ENCODE measurements at places on chromosomes 4 and X.
A peak's percentile ranks its signal among the peaks of the same experiment; 100 is the strongest.

DNA sequence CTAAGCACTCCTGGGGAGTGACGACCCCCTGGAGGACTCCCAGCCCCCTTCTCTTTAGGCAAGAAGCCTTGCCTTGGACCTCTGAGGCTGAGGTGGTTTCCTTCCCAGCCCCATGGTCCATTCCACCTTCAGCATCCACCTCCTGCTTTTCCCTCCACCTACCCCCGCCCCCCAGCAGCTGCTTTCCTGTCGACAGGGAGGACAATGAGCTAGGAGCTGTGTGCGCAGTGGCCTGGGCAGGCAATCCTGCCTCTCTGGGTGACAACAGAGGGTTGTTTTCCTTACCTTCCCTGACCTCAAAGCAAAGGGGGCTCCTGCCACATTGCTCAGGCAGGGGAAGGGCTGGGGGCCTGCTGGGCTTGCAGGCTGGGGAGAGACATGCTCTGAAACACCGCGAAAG, 123.5 kb downstream of the BCOR start:
- DNase-seq = no peak

- peak; percentile 87 for DNase-seq
Measured at GRCh38 chrX:70168238-70169188, 8.8 kb upstream of the DGAT2L6 start.

GRCh38 chr4:60683973-60684372, 516.2 kb upstream of the ADGRL3 start:
- DNase-seq = no peak

- no peak for DNase-seq
Measured at GRCh38 chrX:75181721-75182120, 25.6 kb upstream of the ABCB7 start.

DNA sequence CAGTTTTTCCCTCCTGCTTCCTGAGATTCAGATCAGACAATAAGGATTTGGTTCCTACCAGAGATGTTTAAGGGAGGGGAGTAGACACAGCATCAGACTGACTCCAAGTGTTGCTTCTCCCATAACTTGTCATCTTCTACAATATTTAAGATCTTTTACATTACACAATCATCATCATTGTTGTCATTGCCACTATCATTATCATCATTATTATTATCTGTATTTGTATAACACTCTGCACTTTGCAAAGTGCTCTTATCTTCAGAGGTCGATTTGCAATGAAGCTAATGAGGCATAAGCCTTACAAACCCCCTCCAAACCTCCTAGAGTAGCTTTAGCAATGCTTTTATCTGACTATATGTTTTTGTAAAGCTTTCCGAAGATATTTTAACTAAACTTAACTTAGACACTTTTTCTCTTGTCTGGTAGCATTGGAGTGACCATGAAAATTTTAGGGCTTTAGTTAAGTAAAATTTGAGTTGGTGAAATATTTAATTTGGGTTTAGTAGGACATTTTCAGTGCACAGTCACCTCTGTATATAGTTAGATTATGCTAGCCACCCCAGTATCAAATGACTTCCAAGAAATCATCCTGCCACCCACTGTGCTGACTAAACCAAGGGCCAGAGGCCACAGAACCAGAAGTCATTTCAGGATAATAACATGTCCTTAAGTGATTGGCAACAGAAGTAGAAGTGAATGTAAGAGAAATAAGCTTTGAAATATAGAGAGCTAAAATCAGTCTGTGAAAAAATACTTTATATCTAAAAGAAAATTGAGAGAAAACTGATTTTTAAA, 124.2 kb upstream of the NRK start:
- DNase-seq = no peak

- no peak for DNase-seq
Measured at GRCh38 chrX:8981723-8982122, 52.2 kb downstream of the FAM9B start.

- no peak for DNase-seq
Measured at GRCh38 chr4:85928775-85929591, 430.9 kb downstream of the MAPK10 start.

- DNase-seq = peak; percentile 23
Measured at GRCh38 chrX:153381684-153382532, 19.2 kb downstream of the PNMA6E start.

DNA sequence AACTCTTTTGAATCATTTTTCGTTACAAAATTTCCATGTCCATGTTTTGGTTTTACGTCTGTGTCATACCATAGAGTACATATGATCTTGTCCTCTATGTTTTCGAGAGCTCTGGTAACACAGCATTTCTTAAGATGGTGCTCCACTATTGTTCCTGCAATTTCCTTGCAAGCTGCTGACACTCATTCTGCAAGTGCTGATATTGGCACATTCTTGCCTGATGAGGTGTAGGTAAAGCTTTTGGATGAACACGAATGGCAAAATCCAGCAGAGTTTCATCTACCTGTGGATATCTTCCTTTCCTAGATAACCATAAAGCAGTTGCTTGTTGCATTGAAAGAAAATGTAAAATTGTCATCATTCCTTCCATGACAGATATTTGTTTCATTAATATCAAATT, 41.3 kb downstream of the MAGEB17 start:
- no peak for DNase-seq

DNA sequence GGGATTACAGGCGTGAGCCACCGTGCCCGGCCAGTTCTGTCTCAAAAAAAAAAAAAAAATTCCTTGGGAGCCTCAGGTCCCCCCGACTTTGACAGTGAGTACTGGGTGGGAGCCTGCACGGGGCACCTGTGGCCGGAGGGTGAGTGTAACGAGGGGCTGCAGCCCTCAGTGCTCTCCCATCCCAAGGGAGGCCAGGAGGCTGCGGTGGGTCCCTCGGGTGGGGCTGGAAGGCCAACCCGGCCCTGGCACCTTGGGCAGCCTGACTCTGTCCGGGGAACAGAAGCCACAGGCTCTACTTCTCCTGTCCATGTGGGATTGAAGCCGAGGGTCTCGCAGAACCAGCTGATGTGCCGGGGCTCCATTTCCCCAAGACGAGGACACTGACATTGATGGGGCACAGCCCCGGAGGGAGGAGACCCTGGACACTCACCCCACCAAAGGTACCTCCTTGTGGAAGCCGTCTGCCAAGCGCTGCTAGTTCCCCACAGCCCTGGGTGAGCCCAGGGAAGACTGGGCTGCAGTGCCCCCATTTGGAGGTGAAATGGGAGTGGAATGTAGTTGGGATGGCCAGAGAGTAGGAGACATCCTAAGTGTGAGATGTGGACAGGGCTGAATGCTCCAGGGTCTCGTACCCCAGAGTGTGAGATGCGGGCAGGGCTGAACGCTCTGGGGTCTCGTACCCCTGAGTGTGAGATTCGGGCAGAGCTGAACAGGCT, 2.3 kb upstream of the SLC26A1 start:
- DNase-seq = no peak

GRCh38 chr4:53497487-53498244, 93.6 kb downstream of the LNX1 start:
- peak; percentile 79 for DNase-seq

- peak; percentile 65 for DNase-seq
Measured at GRCh38 chr4:110487873-110488272, 11.9 kb downstream of the ENPEP start.

GRCh38 chrX:149568701-149569296, 18.5 kb downstream of the MAGEA9B start:
- DNase-seq = no peak

DNA sequence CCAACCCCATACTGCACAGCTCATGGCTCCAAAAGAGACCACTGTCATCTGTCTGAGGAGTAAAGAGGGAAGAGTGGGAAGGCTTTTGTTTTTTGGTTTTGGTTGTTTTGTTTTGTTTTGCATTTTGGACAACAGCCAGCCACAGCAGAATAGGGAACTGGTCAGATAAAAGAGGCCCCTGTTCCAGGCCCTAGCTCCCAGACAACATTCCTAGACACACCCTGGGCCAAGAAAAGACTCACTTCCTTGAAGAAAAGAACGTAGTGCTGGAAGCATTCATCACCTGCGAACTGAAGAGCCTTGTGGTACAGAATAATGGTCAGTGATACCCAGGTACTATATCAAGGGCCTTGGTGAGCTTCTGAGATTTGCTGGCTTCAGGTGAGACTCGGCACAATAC, 619.4 kb upstream of the SPANXN1 start:
- DNase-seq = no peak

- no peak for DNase-seq
Measured at GRCh38 chrX:10509397-10509796, 111.0 kb downstream of the MID1 start.

DNA sequence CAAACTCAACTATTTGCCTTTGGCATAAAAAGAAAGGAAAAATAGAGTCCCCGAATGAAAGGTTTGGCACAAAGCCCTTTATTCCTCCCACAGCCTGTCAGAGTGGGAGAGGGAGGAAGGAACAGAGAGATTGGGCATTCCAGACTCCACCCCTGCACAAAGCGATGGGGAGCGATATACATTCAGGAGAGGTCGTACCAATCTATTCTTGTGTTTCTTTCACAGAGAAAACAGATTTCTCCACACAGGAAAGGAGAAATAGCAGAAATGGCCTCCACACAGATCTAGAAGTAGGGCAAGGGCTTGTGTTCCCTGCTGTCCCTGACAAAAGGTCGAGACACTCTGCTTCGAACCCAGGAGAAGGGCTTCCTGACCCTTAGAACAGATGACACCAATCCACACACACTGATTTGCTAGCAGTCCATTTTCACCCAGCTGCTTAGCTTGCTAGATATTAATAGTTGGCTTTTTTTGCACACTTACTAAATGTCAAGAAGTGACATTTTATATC, 197.4 kb downstream of the MAML3 start:
- no peak for DNase-seq

GRCh38 chrX:116170511-116170910, at the start of gene AGTR2:
Gene AGTR2, plus strand, starts transcription at chrX:116170744. Its CDS starts 1,537 bp downstream, at chrX:116172281.
- DNase-seq = no peak

- DNase-seq = no peak
Measured at GRCh38 chr4:10495651-10496050, 38.4 kb upstream of the ZNF518B start.

- DNase-seq = peak; percentile 100
Measured at GRCh38 chrX:133555782-133556458, 140.6 kb upstream of the GPC4 start.

DNA sequence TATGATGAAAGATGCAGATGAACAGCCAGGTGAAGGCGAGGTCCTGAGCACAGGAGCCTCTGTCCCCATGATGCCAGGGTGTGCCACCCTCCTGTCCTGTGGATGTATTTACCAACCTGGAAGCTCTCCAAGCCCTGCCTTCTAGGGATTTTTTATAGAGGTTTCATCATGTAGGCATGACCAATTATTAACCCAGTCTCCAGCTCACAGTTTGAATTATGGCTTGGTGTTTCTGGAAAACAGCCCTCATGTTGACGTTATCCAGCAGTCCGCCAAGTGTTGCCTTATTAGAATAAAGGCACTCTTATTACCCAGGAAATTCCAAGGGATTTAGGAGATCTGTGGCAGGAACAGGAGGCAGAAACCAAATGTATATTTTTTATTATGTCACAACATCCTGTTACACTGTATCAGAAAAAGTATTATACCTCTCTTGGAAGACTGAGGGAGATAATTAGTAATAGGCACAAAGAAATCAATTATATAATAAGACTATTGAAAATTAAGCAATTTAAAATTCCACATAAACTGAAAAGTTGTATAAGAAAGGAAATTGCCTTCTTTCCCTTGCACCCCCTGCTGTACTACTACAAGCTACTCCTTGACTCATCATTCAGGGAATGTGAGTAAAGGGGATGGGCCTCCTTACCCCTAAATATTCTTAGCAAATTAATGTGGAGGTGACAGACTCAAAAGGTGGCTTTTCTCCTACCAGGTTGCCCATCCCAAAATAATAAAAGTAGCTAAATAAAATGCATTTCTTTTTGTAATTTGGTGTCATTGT, 129.6 kb downstream of the ZNF330 start:
- DNase-seq = no peak

GRCh38 chr4:78770091-78770642, 6.0 kb upstream of the BMP2K start:
- no peak for DNase-seq

GRCh38 chr4:162274354-162274753, 110.6 kb upstream of the FSTL5 start:
- no peak for DNase-seq

DNA sequence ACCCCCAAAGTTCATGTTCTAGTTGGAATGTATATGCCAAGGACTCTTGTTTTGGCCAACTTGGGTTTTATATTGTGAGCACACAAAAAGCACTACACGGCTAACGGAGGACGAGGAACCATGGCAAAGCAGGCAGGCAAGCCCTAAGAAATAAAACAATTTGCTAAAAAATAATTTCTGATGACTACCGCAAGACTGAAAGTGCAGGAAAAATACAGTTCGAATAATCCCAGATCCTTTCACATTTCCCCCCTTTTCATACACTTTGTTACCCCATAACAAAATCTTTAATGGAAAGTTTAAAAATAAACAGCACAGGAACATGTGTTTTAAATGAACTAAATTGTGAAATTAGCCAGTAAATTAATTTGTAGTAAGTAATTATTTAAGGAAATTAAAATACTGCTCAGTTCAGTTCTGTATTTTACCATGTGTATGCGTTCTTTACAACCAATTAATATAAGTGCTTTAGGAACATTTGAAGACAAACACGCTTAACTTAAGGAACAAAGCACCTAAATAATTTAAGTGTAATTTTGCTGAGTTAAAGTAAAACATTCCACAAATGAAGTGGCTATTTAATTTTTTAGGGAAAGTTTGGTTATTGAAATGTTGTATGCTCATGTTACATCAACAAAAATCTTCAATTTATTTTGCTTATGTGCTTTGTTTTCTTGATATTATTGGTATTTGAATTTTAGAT, 12.4 kb upstream of the PITX2 start:
- DNase-seq = no peak

GRCh38 chr4:100945789-100946188, 401.5 kb downstream of the PPP3CA start:
- no peak for DNase-seq

Data from HAP-1 (cell line).